OCI-LY7 (cell line): ENCODE measurements at places on chromosomes 2 and 18. TPM values are rescaled to one million over a fixed set of nuclear protein-coding genes. Genes with fewer than 3 reads are reported as not detected.
A peak's percentile ranks its signal among the peaks of the same experiment; 100 is the strongest.

GRCh38 chr18:8750954-8751415 lies 45.6 kb downstream of the MTCL1 start:
- no peak for DNase-seq

DNA sequence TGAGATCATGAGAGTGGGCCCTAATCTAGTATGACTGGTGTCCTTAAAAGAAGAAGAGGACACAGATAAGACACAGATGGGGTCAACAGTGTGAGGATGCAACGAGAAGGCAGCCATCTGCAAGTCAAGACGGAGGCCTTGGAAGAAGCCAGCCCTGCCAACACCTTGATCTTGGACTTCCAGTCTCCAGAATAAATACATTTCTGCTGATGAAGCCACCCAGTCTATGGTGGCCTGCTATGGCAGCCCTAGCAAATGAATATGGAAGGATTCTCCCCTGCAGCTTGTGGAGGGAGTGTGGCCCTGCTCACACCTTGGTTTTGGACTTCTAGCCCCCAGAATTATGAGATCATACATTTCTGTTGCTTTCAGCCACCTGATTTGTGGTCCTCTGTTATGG lies 12.3 kb downstream of the CTIF start:
- DNase-seq, result no peak

- DNase-seq, result no peak
Measured at GRCh38 chr18:75226286-75226955, 15.8 kb downstream of the TSHZ1 start.

GRCh38 chr2:1540481-1540880 lies 127.2 kb downstream of the TPO start:
- no peak for DNase-seq

DNA sequence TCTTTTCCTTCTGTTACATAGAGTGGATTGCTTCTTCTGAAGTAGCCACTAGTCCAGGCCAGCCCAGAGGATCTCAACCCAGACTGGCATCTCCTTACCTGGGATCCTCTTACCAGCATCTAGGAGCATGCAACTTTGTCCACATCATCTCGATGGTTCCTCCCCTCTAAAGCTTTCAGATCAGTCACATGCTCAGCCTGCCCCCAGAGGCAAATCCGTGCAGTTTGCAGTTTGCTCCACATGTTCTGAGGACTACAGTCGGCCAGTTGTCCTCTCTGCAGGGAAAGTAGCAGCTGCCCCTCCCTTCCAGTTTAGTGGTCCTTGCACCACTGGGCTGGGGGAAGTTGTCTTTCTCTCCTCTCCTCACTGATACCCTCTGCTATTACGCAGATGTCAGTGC lies 259.8 kb upstream of the APCDD1 start:
- no peak for DNase-seq

DNA sequence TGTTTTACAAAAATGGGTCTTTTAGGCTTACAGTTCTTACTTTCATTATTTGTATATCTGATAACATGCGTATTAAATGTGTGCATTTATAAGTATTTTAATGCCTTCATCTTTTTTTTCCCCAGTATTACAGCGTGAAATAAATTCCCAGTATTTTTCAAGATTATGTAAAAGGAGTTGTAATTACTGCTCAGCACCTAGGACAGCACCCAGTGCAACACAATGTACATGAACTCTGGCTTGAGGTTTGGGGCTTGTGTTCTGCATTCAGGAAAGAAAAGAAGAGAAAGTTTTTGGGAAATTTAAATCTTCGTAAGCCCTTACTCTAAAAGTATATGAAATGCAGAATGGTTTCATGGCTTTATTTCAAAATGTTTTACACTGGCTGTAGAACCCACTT lies 16.7 kb downstream of the ZNF638 start:
- DNase-seq, result no peak

DNA sequence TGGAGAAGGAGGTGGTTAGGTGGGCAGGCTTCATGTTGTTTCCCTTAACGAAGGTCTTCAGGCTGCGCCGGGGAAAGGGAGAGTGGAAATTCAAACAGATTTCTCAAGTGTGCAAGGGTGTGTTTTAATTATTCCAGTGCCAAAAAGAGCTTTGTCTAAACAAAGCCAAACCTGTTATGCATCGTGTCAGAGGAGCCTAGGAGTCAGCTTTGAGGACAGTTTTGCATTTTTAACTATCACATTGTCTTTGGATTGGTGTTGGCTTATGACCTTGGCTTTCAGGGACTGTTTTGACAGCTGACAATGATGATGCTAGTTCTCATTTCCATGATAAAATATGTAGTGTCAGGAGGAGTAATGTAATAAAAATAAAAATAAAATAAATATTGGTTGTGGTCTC lies 144.8 kb downstream of the LDLRAD4 start:
- DNase-seq, result no peak

GRCh38 chr2:4895371-4895770 lies 796.8 kb upstream of the SOX11 start:
- DNase-seq, result no peak

DNA sequence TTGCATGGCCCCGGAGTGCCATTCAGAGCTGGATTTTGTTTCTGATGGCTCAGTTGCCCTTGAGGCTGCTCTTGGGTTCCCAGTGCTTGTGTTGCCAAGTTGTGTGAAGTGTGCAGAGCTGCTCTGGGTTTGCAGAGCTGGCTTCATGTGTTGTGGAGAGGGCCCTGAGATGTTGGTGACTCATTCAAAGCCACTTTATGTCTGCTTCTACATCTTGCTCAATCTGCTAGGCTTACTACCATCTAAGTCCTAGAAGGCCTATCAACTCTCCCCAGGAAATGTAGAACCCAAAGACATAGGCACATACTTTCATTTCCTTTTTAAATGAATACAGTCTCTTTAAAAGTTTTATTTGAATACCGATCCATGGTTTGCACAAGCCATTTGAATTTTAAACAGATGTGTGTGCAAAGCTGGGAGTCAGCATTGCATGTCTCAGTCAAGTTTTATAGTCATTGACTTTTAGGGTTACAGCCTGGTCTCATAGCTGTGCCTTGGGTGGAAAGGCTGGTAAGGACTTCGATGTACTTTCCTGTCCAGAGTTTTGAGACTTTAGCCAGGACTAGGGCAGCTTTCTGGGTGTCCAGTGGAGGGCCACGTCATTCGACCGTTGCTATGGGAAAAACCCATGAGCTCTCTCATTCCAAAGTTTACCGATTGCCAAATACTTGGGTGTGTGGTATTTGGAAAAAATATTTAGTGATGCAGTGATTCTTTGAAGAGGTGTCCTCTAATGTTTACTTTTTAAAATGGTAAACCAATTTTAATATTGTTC lies 105.0 kb downstream of the LTBP1 start:
- DNase-seq, result peak; percentile 43

The RPRM gene
- total RNA-seq, result not detected in 2 replicates

The RGPD4 gene
- total RNA-seq, result not detected in 2 replicates

The OSBPL6 gene
- total RNA-seq, result not detected in 2 replicates

The CASP10 gene
- 0.42 and 0.51 TPM in 2 replicates for total RNA-seq

The DRC1 gene
- total RNA-seq, result not detected in 2 replicates

The RAPH1 gene
- total RNA-seq, result 16.9 and 21.5 TPM in 2 replicates

The GALM gene
- 9.0 and 10.8 TPM in 2 replicates for total RNA-seq

The SPP2 gene
- total RNA-seq, result not detected in 2 replicates

The B3GNT2 gene
- total RNA-seq, result 47.9 and 51.1 TPM in 2 replicates

The TOGARAM2 gene
- total RNA-seq, result not detected in 2 replicates

The ZEB2 gene
- 4.0 and 5.1 TPM in 2 replicates for total RNA-seq

The DSC3 gene
- not detected in 2 replicates for total RNA-seq

The NOSTRIN gene
- total RNA-seq, result not detected in 2 replicates
